ENCODE measurements at places on chromosomes 2 and 18.
A peak's percentile ranks its signal among the peaks of the same experiment; 100 is the strongest.

DNA sequence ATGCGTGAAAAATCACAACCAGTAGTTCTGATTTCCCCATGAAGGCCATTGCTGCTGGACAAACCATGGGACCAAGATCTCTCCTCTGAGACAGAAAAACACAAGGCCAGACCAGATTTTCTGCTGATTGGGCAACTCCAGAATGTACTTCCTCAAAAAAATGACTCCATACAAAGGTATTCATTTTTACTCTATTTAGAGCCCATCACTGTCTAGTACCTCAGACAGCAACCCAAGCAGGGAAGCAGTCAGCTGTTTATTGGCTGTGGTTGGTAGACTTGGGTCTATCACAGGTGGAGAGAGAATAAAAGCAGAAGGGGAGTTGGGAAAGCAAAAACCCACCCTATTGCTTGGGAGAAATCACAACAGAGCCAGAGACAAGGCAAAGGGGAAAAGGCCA lies 219.9 kb downstream of the PIK3C3 start:
- peak; percentile 35 for DNase-seq

- DNase-seq = no peak
These were observed 11.7 kb downstream of the COPS8 start for GRCh38 chr2:237097326-237097910.

DNA sequence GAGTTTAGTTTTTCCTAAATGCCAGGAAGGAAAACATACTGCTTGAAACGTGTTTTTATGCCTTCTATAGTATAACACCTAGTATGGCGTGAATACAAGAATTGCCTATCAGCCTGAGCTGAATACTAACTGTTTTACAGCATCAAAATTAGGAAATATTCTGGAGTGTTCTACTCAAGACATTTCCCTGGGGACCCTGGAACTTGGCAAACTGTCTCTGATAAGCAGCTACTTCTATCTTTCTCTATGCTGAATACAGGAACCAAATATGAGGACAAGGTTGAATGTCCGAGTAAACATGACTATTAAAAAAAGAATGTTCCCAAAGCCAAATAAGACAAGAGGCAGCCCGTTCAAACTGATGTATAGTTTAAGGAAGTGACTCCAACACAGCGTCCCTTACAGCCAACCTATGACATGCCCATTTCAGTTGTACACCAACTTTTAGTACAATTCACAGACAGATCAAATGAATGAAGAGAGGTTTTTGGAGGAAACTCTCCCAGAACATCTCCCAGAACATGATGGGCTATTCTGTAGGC lies 951.3 kb upstream of the ACVR2A start:
- no peak for DNase-seq

DNA sequence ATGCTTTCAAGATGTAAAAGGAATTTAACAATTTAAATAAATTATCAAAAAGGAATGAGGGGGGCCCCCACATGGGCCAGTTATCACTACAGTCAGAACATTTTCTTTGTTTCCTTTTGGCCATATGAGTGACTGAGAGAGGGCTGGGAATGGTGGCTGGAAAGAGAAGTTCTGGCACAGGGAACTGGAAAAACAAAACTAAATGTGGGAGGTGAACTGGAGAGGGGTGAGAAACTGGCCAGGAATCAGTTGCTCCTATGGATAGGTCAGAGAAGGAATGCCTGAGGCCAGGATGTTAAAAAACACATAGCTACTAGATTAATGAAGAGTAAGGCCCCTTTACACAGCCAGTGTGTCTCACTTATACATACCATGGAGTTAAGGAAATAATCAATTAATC lies 121.0 kb downstream of the RBMS1 start:
- DNase-seq = no peak

GRCh38 chr2:15050483-15050882 lies 418.0 kb downstream of the LRATD1 start:
- DNase-seq = no peak

DNA sequence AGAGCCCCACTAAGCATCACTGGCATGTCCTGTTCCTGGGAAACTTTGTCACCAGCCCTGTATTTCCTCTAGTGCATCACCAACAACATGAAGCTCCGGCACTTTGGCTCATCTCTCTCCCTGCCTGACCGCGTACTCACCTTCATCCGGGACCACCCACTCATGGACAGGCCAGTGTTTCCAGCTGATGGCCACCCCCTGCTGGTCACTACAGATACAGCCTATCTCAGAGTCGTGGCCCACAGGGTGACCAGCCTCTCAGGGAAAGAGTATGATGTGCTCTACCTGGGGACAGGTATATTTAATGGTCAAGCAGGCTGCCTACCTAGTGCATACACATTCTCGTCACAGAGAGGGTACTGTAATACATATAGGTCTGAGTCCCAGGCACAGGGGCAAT lies 21.0 kb downstream of the SEMA4F start:
- no peak for DNase-seq

- no peak for DNase-seq
These were observed 96.4 kb upstream of the LDAH start for GRCh38 chr2:20919297-20919800.

GRCh38 chr18:62345909-62346308 lies 20.8 kb downstream of the TNFRSF11A start:
- DNase-seq = no peak
